ENCODE measurements at places on chromosomes 11 and 22. TPM values are rescaled to one million over a fixed set of nuclear protein-coding genes. Genes with fewer than 3 reads are reported as not detected.

GRCh38 chr11:57903441-57904123, 120.1 kb upstream of the OR9Q1 start:
- DNase-seq, result no peak

DNA sequence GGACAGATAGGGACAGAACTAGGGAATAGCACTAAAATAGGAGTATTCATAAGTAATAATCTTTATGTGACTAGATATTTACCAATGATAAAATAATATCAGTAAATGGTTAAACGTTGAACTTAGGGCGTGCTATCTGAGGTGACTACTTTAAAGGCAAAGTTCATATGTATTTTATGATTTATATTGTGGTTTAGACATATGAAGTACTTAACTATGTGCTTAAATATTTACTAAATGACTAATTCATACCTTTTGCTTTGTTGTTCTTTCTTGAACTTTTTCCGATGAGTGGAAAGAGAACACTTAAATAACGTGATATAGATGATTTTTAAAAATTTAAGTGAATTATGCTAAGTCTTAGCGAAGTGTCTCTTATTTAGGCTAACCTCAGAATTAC, 14.7 kb downstream of the LUZP2 start:
- no peak for DNase-seq

DNA sequence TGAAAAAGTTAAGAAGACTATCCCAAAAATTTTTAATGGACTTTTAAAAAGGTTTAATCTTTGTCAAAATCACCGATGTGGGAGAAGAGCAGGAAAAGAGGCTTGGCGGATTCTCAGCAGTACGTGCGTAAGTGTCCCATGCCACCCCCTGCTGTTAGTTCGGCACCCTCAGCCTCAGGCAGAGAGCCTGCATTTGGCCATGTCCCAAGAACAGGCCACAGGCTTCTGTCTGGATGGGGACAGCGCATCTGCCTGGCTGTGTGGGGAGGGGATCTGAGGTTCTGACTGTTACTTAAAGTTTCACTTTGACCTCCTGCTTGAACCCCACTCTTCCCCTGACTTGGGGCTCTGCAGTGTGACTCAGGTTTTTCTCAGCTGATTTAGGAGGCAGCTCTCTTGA, 35.3 kb downstream of the EXT2 start:
- DNase-seq, result no peak

The OR10D3 gene
- not detected for total RNA-seq

DNA sequence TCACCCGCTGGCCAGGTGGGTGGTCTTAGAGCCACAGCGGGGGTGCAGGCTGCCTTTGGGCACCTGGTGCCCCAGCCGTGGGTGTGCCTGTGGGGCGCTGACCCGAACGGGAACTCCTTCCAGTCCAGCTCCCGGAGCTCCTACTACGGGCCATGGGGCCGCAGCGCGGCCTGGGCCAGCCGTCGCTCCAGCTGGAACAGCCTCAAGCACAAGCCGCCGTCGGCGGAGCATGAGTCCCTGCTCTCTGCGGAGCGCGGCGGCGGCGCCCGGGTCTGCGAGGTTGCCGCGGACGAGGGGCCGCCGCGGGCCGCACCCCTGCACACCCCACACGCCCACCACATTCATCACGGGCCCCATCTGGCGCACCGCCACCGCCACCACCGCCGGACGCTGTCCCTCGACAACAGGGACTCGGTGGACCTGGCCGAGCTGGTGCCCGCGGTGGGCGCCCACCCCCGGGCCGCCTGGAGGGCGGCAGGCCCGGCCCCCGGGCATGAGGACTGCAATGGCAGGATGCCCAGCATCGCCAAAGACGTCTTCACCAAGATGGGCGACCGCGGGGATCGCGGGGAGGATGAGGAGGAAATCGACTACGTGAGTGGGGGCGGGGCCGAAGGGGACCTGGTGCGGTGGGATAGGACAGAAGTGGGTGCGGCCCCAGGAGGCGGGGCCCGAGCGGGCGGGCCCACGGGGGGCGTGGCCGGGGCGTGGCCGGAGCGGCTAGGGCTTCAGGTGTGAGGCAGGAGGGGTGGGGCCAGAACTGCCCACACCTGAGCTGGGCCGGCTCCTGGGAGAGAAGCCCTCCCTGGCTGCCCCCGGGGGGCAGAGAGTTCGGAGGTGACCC, 91.5 kb downstream of the CACNA1I start:
- DNase-seq, result peak; percentile 78

The RAPSN gene
- 0.79 TPM for total RNA-seq

- no peak for DNase-seq
These were observed 30.3 kb downstream of the VSIG10L2 start for GRCh38 chr11:125976156-125976555.

DNA sequence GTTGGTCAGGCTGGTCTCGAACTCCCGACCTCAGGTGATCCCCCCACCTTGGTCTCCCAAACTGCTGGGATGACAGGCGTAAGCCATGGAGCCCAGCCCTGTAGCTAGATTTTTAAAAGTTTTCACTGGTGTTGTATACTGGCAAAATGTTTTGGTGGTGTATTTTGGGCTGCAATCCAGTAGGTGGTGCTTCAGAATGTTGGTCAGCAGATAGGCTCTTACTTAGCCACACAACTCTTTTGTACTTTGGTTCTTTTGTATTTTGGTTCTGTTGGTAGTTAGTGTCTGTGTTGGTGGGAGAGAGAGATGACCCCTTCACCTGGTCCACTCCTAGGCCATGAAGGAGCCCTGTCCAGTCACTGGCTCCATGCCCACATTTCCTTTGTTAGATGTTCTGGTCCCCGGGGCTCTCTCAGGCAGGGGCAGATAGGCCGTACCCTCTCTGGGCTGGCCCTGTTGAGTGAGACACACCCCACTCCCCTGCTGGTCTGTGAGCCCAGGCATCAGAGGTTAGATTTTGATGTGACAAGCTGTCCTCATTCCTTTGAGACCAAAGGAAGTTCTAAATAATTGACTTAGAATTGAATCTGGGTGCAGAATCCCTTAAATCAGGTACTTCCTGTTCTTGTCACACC, 123.8 kb downstream of the DDX10 start:
- DNase-seq, result no peak

DNA sequence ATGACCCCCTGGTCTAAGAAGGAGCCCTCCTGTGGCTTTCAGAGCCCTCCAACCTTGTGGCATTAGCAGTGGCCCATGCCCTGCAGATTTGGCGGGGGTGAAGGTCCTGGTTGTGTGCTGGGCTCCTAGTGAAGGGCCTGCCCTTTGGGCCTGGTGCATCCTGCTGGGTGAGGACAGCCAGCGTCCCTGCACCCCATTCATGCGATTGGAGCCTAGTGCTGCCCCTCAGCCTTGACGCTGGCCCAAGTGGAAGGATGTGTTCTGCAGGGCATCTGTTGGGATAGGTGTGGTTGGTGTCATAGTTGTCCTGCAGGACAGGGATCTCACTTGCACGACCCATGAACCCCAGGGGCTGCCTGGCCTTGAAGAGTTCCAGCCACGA, 28.1 kb upstream of the DGCR8 start:
- no peak for DNase-seq

The OR51B2 gene
- total RNA-seq, result not detected

DNA sequence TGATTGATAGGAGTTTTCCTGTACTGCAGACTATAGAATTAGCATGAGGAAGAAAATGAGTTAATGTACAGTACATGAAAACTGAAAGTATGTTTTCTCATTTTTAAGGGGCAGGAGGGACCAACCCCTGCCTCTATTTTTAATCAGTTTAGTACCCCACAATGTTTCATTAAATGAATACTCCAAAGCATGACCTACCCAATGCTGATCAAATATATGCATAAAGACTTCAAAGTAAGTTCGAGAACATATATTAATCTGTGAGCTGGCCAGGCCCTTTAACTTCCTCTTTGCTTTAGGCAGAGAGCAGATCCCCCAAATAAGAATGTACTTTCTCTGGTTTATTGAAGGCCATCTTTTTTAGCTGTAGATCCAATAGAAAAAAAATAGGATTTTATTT, 161.0 kb downstream of the FCHSD2 start:
- DNase-seq, result no peak

The BEST1 gene
- 0.09 TPM for total RNA-seq

GRCh38 chr11:126100716-126101115, 38.0 kb upstream of the CDON start:
- no peak for DNase-seq

The KRTAP5-6 gene
- total RNA-seq, result not detected

DNA sequence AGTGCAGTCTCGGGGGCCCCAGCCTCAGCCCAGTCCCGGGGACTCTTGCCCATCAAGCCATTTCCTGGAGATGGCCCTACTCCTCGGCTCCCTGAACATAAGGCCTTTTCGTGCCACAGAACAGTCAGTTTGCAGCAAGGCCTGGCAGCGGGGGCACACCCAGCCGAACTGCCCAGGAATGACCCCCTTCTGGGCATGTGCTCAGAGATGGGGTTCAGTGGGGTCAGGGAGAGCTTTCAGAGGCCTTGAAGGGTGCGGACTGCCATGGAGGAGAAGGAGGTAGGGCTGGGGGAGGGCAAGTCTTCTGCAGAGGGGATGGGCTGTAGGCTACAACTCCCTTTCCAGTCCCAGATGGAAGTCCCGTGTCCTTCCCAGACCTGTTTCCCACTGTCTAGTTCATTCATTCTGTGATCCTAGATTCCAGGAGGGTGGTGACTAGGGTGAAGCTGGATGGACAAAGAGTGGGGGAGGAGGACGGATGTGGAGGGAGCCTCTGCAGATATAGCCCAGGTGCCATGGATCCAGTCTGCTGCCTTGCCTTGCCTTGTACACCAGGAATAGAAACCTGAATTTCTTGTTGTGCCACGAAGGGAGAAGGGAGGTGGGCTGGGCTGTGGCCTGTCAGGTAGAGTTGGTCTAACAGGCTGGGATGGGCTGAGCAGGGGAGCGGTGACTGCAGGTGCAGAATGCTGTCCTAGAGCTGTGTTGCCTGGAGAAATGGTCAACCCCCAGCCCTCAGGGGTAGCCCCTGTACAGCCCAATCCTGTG, 14.2 kb upstream of the OMP start:
- DNase-seq, result no peak

The SESN3 gene
- 18.8 TPM for total RNA-seq

DNA sequence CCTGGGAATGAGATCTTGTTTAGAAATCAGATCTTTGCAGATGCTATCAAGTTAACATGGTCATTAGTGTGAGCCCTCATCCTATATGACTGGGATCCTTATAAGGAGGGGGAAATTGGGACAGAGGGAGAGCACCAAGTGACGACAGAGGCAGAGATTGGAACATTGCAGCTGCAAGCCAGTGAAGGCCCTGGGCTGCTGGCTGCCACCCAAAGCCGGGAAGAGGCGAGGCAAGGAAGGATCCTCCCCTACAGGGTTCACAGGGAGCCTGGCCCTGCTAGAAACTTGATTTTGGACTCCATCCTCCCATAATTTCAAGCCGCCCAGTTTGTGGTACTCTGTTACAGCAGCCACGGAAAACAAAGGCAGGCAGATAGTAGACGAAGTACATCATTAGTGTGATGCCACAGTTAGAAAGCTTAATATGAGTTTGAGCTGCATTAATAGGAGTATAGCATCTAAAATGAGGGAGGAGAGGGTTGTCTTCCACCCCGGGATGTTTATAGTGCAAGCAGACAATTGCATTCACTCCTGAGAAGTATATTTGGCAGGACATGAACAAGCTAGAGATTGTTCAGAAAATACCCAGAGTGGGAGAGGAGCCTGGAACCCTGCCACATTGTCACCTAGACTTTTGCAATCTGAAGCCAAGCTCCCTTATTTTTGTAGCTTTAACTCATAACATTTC, 56.8 kb upstream of the CLMP start:
- no peak for DNase-seq

DNA sequence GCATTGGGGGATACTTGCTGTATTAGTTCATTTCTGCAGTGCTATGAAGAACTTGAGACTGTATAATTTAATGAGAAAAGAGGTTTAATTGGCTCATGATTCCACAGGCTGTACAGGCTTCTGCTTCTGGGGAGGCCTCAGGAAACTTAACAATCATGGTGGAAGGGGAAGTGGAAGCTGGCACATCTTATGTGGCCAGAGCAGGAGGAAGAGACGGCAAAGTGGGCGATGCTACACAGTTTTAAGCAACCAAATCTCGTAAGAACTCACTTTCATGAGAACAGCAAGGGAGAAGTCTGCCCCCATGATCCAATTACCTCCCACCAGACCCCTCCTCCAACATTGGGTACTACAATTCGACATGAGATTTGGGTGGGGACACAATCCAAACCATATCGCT, 55.1 kb downstream of the TMPRSS5 start:
- no peak for DNase-seq

The LAYN gene
- total RNA-seq, result 0.85 TPM

GRCh38 chr11:77144857-77145428, 16.9 kb downstream of the MYO7A start:
- no peak for DNase-seq

The MOGAT2 gene
- not detected for total RNA-seq

- no peak for DNase-seq
These were observed 16.5 kb downstream of the TRPM5 start for GRCh38 chr11:2427721-2428321.

Data from CD8-positive, alpha-beta memory T cell (primary cell).